Heart right ventricle (tissue), 16 donors: ENCODE measurements at places on chromosomes 12 and 14. TPM values are rescaled to one million over a fixed set of nuclear protein-coding genes. Genes with fewer than 3 reads are reported as not detected.

- no peak for DNase-seq
Measured at GRCh38 chr14:83120187-83120586, 1586.5 kb upstream of the SEL1L start.

DNA sequence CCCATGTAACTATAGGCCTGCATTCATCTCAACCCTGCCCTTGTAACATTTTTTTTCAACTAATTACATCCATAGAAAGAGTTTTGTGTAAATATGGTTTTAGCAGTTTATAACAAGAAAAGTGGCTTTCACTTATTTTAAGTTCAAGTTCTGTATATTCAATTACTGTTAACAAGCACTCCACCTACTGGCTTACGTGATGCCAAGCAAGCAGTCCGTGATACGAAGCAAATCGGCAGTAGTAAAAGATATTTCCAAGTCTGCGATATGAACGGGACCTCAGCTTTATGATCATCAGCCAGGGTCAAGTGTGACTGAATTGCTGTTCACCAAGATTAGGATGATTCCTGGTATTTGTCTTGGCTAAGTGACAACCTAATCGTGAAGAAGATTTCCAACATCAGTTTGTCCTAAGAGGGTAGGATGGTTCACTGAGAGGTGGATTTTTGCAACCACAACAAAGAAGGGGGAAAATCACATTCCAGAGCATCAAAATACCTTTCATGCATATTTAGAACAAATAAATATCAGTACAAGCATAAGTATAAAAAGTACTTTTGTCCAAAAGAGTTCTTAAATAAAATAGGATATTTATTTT is 456.2 kb downstream of the FOXG1 start:
- no peak for DNase-seq

DNA sequence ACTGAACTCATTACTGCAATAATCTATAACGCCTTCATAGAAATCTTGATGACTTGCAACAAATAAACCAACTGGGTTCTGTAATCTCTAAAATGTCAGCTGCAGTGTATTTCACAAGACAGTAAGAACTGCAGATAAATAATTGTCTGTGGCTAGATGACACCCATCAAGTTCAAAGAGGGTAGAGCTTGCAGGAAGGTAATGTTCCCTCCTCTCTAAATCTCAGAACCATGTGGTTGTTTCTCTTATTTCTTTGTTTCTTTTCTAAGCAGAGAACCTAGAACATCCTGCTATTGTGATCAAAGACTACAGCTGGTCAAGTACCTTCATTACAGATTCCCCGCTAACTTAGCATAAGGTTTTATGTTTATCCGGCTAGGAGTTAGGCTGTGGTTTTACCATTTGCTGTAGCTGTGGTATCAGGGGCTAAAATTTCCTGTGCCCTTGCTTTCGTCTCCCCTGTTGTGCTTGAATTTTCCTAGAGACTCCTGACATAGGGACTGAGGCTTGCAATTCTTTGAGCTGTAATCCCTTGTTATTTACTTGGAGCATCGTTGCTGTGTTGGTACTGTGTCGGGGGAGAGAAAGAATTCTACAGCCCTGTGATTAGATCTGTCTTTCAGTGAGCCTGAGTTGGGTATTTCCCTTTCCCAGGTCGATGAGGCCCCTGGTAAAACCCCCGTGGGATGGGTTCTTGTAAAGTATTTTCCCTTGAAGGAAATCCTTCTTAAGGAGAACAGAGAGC is 253.1 kb upstream of the BTG1 start:
- DNase-seq = no peak

DNA sequence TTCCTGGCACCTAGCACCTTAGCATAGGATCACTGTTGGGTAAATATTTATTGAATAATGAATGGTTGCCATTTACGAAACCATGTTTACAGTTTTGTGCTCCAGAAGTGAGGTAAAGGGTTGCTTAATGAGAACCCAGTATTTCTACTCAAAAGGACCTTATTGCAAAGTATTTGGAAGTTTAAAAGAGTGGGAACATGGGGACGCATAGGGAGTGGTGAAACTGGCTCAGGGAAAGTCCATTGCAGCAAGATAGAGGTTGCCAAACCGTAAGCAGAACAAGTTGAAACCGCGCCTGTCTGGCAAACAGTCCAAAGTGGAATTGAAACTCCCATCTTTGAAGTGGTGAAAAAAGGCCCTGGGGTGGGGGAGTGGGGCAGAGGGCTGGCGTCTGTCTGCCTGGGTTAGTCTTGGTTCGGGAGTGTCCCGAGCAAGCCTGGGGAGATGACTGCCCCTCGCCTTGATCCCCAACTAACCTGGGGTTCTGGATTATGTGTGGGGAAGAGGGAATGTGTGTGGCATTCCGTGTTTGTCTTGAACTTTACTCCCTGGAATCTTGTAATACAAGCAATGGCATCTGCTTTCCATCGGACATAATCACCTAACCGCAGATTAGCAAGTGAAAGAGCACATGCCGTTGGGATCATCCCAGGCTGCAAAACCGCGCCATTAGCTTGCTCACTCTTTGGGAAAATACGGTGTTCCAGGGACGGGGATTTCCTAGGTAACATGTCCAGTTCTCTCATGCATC is 7.2 kb downstream of the ALDH2 start:
- DNase-seq = peak; percentile 64

DNA sequence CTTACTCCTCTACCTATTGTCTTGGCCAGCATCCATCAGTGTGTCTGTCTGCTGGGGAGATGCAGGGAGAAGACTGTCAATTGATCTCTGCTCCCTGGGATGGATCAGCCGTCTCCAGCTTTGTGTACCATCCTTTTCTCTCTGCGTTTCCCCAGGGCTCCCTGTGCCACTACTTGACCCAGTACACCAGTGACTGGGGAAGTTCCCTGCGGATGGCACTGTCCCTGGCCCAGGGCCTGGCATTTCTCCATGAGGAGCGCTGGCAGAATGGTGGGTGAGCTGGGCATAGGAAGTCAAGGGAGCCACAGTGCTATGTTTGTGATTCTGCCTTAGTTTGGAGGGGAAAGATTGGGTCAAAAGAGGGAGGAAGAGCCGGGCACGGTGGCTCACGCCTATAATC is 5.1 kb downstream of the AMHR2 start:
- DNase-seq = no peak

DNA sequence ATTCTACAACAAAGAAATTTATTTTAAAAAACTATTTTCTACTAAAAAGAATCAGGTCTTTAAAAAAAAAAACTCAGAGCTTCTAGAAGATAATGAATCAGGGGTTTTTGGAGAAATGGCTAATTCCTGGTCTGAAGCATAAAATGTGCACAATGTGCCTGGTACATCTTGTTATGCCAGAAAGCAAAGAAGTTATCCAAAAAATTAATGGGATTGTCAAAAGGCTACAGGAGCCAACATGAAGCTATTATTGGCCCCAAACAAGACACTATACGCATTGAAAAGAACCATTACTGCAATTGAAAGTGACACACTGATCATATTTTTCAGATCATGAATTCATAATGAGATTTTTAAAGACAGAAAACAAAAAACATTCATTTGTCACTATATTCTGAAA is 19.3 kb upstream of the TUBA1A start:
- DNase-seq = no peak

DNA sequence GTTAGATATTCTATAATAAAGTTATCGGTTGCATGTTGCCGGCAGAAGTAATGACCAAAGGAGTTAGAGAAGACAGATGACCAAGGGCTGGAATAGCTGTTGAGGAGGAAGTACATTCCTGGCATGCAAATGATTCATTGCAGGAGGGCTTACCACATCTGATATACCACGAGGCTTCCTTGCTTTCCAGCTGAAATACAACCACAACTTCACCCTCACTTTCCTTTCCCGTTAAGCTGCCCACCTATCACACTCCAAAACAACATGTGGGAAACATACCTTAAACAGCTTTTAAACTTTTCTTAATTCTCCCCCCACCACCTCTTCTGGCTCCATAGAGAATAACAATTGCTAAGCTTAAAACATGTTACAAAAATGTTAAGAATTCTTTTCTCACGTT is 594.1 kb downstream of the NRXN3 start:
- no peak for DNase-seq

- DNase-seq = no peak
Measured at GRCh38 chr12:130800312-130800711, 38.7 kb downstream of the STX2 start.

- DNase-seq = no peak
Measured at GRCh38 chr12:7498809-7499208, 4.8 kb downstream of the CD163 start.

The RNF212B gene
- total RNA-seq = not detected

The DNAL1 gene
- total RNA-seq = 13.6 TPM

The DACT1 gene
- total RNA-seq = 4.4 TPM

The RD3L gene
- total RNA-seq = 19.9 TPM

The NELL2 gene
- total RNA-seq = 0.38 TPM

The CMAS gene
- total RNA-seq = 34.9 TPM

The RHOJ gene
- total RNA-seq = 14.0 TPM

The USP44 gene
- total RNA-seq = not detected
